ENCODE measurements at places on chromosomes 2 and 18.

DNA sequence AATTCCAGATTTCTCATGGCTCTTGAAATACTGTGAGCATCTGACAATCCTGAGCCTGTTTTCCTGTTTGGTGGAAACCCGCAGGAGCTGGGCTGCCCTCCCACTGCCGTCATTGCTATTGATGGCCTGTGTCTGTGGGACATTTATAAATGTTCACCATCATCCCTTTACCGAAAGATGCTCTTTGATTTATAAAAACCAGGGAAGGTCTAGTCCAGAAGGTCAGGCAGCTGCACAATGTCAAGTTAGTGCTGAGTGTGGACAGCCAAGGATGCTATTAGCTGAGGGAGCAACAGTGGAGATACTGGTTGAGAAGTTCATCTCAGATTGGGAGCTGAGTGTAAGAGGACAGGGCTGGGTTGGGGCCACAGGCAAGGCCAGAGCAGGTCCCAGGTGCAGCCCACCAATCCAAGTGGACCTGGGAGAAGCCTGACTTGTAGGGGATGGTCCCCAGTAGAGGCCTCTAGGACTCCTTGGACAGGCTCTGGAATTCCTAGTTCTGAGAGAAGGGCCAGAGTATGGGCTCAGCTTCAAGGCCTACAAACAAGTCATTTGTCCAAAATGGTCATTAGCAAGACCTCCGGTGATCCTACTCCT lies 55.1 kb downstream of the COPS8 start:
- DNase-seq = no peak

DNA sequence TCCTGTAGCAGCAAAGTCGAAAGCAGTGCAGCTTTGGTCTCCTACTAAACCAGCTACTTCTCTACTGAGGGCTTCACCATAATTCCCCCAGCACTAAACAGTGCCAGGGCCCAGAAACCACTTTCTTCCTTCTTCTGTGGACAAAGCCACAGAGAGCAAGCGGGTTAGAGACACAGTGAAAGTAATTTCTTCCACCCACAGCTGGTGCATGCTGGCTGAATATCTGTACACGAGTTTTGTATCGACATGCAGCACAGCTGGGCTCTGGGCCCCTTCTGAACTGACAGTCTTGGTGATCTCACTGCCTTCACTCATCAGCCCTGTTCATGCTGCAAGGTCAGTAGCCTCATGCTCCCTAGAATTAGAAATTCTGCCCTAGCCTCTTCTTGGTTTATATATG lies 74.0 kb upstream of the SULT1C3 start:
- no peak for DNase-seq

GRCh38 chr18:9753846-9754245 lies 45.7 kb downstream of the RAB31 start:
- DNase-seq = no peak

DNA sequence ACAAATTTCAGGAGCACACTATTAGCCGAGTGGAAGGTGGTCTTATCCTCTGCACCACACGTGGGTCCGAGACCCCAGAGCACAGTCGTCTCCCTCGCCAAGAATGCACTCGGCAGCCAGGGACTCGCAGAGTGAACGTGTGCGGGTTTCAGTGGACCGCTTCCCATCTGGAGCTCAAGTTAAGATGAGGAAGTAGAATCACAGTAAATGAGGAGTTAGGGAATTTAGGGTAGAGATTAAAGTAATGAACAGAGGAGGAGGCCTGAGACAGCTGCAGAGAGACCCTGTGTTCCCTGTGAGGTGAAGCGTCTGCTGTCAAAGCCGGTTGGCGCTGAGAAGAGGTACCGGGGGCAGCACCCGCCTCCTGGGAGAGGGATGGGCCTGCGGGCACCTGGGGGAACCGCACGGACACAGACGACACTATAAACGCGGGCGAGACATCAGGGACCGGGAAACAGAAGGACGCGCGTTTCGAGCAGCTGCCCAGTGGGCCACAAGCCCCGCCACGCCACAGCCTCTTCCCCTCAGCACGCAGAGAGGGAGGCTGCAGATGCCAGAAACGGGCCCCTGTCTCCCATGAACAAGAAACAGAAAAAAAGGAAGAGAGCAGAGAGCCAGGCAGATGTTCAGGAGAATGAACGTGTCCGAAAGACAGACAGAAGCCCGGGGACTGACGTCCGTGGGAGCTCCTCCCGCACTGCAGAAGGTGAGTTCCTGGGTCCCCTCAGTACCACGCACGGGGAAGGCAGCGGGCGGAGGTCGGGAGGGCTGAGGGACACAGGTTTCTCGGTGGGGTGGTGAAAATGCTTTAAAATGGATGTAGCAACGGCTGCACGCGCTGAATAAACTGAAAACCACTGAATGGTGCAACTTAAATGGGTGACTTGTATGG lies 5.4 kb upstream of the KCNG2 start:
- DNase-seq = no peak

GRCh38 chr2:229653531-229653930 lies 60.8 kb downstream of the DNER start:
- no peak for DNase-seq

DNA sequence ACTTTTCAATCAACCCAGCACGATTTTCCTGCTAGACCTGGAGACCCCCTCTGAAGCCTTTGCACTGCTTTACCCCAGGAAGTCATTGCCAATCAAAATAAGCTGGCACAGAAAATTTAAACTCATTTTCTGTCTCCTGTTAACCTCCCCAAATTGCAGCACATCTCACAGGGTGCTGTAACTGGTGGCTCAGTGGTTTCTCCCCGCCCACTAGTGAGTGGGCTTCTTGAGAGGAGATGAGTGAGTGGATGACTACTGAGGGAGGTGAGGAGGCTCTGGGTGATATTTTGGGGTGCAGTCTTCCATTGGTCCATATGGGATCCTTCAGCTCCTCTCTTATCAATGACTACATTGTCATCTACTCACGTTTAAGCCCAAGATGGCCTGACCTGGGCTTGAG lies 239.8 kb upstream of the HS6ST1 start:
- DNase-seq = no peak

DNA sequence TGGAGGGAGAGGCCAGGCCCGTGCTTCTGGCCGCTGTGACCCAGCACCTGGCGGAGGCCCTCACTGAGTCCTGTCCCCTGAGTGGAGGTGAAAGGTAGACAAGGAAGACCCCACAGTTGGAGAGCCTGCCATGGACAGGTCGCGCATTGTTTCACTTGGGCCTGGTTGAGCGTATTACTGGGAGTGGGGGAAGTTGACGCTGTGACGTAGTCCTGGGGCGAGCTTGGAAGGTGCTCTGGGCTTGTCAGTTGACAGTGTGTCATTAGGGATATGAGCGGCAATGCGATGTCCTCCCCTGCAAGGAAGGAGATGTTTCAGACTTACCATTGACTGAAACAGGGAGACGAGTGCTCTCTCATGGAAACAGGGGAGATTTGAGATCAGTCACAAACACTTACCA lies 127.1 kb downstream of the SH3RF3 start:
- peak; percentile 16 for DNase-seq

- no peak for DNase-seq
Measured at GRCh38 chr2:19554520-19554919, 196.1 kb upstream of the OSR1 start.

DNA sequence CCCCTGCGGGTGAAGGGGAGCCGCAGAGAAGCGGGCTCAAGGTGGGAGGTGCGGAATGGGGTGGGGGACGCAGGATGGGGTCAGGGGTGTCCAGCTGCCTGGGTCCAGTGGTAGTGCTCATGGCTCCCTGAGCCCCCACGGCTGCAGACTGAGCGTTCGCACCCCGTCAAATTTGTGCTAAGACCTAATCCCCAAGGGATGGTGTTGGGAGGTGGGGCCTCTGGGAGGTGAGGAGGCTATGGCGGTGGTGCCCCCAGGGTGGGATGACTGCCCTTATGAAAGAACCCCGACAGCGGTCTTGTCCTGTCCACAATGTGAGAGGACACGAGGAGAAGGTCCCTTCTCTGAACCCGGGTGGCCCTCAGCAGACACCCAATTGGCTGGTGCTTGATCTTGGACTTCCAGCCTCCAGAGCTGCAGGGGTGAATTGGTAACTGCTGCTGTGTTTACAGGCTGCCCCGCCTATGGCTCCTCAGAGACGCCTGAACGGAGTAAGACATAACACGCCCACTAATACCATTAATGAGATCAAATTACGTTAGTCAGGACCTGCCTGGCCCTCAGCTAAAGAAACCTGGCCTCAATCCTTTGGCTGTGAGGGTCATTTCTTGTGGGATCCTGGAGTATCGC lies 42.6 kb downstream of the PXDN start:
- no peak for DNase-seq

- no peak for DNase-seq
Measured at GRCh38 chr2:7027411-7027810, 110.2 kb downstream of the RNF144A start.

DNA sequence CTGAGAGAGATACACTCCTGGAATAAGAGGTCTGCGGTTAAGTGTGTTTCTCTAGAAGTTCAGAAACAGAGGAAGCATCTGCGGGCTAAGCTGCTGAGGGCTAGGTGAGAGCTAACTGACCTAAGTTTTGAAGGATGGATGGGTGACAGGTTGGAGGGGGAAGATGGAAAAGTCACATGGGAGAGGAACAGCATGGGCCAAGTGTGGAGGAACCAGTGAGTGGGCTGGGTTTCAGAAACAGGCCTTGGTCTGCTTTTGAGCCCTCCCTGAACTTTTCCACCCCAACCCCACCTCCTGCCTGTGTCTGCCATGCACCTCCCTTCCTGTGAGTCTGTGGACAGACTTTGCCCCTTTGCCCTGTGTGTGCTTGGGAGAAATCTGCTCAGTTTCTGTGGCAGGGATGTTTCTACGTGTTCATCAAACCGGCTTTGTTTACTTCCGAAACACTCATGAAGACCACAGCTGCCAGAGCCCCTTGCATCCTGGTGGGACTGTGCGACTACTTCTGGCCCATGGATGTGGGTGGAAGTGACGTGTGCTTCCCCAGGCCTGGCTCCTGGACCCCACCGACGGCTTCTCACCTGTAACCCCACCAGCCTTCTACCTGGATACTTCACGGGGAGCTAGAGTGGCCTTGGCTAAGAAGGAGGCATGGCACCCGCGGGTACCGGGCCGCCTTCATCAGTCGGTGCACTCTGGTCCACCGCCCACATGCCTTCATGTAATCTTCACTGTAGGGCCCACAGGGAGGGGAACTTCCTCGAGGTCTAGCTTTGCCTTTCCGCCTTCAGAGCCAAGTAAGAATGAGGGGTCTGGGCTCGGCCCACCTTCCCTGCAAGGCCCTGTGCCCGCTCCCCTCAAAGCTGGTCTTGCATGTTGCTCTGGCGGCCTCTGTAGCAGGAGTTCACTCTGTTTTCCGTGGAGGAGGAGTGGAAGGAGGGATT lies 1.4 kb upstream of the HPCAL1 start:
- DNase-seq = peak; percentile 41

GRCh38 chr2:70258532-70258875 lies 567 bp downstream of the PCYOX1 start:
- DNase-seq = no peak

DNA sequence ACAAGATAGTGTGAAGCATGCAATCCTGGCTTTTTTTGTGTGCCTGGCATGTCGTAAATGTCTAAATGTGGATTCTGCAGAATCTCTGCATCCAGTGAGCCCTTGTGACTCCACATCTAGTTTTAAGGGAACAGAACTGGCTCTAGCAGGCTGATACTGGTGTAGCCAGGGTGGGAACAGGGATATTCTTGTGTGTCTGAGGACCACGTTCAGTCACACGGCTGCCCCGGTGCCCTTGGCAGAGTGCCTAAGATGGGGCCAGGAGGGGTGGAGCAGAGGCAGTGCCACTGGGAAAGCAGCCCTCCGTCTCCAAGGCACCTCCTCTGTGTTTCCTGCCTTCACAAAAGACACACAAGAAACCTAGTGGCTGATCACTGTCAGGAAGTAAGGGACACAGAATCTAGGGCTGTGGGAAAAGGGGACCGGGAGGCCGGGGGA lies 91.5 kb upstream of the PARD3B start:
- no peak for DNase-seq

DNA sequence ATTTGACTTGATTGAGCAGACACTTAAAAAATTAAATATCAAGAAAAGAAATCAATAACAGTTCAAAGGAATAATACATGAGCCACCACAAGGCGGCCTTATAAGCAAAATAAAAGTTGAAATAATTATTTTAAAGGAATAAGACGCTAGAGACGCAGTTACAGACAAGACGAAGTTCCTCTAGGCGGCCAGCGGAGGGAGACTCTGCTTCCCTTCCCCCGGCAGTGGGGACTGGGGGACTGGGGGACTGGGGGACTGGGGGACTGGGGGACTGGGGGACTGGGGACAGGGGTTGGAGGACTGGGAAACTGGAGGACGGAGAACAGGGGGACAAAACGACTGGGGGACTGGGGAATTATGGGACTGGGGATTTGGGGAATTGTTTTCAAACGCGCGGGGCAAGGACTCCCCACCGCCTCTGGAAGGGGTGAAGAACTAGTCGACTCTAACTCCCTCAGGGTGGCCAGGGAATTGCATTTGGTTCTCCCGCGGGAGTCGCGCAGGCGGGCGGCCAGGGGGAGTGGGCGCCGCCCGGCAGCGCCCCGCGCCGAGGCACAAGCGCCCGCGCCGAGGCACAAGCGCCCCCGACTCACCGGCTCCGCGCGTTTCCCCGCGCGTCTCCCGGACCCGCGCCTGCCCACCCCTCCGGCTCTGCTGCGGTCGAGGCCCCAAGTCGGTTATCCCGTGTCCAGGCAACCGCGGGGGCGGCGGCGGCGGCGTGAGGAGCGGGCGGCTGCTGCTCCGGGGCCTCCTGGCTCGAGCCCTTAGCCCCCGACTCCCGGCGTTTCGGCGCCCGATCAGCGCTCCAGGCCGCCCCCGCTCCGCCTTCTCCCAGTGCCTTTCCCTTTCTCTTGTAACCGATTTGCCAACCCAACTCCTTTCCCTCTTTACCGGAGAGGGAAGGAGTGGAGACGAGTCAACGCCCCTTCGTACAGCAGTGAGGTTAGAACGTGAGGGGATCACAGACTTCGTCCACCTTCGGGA lies at the start of gene CCDC178:
Gene CCDC178 (minus strand): TSS at position 662 of the 984 bp plus-strand sequence. CDS start 28,633 bp downstream, outside the sequence.
- no peak for DNase-seq

- DNase-seq = no peak
Measured at GRCh38 chr2:189338115-189338514, 103.2 kb upstream of the WDR75 start.

- DNase-seq = no peak
Measured at GRCh38 chr2:199602271-199602895, 144.6 kb upstream of the SATB2 start.

DNA sequence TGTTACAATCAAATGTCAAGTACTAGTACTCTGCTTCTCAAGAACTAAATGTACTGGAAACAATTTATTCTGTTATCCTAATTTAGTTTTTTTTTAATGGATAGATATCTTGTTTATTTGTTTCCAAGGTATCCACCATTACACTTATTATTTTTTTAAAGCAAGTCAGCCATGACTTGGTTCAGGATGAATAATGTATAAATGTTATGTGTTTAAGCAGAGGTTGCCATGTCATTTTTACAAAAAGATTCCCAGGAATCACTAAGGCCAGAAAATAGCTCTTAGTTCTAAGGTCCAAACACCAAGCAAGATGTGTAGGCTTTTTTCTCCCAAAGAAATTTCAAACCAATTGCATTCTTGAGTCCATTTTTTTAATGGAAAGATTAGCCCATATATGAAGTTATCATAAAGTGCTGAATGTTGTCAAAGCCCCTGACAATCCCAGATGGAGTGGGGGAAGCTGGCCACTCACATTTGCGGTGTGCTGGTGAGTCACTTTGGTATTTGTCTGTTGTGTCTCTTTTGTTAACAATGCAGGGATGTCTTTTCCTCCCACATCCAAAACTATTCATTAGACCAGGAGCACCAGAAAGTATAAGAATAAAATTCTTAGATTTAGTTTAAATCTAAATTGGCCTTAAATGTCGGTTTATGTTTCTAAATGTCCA lies 158.9 kb downstream of the COL6A3 start:
- no peak for DNase-seq

- no peak for DNase-seq
Measured at GRCh38 chr2:42905341-42906110, 113.1 kb upstream of the HAAO start.

Measured in activated naive CD4-positive, alpha-beta T cell treated with anti-CD3 and anti-CD28 coated beads, Interleukin-2, amount 10 ng/mL, durations not matched to agents 7 days and 5 days (primary cell).